Activated naive CD8-positive, alpha-beta T cell treated with anti-CD3 and anti-CD28 coated beads, Interleukin-2, amount 10 ng/mL, durations not matched to agents 7 days and 5 days (primary cell): ENCODE measurements at places on chromosomes 4 and X.

DNA sequence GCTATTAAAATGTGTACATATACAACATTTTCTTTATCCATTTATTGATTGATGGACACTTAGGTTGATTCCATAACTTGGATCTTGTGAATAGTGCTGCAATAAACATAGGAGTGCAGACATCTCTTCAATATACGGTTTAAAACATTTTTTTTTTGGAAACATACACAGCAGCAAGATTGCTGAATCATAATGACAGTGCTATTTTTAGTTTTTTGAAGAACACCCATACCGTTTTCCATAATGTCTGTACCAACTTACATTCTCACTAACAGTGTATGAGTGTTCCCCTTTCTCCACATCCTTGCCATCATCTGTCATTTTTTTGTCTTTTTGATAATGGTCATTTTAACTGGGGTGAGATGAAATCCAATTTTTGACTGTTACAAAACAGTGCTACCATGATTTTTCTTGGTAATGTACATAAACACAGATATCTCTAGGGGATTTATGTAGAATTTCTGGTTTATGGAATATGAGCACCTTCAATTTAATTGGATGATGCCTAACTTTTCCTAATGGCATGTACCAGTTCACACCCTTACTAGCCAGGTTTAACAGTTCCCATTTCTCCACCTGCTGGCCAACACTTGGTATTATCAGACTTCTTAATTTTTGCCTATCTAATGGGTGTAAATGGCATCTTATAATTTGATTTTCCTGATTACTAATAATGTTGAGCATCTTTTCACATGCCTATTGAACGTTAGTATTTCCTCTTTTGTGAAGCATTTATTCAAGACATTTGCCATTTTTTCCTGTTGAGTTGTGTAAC lies 21.0 kb upstream of the TMSB15B start:
- DNase-seq = no peak
- no peak overlapping the region for H3K27ac ChIP-seq
- peaks cover 4% of the 10 kb centered on the region for H3K36me3 ChIP-seq
- H3K4me1 ChIP-seq = peaks cover 19% of the 10 kb centered on the region

- H3K4me1 ChIP-seq = peaks cover 33% of the 10 kb centered on the region
- no peak for DNase-seq
- H3K27me3 ChIP-seq = no peaks in the 10 kb centered on the region
- H3K27ac ChIP-seq = no peak overlapping the region
- H3K4me3 ChIP-seq = no peak overlapping the region
- H3K36me3 ChIP-seq = peaks cover 12% of the 10 kb centered on the region
Measured at GRCh38 chr4:152106781-152107321, 346.0 kb upstream of the GATB start.

- H3K4me3 ChIP-seq = no peak overlapping the region
- H3K36me3 ChIP-seq = no peaks in the 10 kb centered on the region
- no peak overlapping the region for H3K27ac ChIP-seq
Measured at GRCh38 chr4:175447016-175447415, 365.0 kb downstream of the GPM6A start.

DNA sequence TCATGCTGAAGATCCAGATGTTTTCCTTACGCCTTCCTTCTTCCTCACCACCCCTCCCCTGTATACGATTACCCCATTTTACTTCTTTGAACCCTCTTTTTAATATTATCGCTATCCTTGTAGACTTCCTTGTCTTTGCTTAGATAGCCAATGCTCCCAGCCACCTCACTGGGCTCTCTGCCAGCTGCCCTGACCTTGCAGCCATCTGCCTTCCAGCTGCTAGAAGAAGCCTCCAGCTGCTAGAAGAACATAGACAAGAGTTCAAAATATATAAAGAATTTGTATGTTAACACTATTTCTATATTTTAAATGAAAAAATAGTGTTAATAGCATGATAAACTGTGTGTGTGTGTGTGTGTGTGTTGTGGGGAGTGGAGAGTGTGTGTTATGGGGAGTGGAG lies 374.7 kb downstream of the ANKRD50 start:
- H3K27me3 ChIP-seq = peaks cover 4% of the 10 kb centered on the region
- H3K4me1 ChIP-seq = no peaks in the 10 kb centered on the region
- H3K4me3 ChIP-seq = no peak overlapping the region
- DNase-seq = no peak

- peaks cover 5% of the 10 kb centered on the region for H3K4me1 ChIP-seq
- no peak overlapping the region for H3K27ac ChIP-seq
- peaks cover 2% of the 10 kb centered on the region for H3K36me3 ChIP-seq
- DNase-seq = no peak
- no peak overlapping the region for H3K4me3 ChIP-seq
Measured at GRCh38 chr4:15695240-15695699, 7.6 kb upstream of the BST1 start.

- H3K27me3 ChIP-seq = no peaks in the 10 kb centered on the region
- no peak overlapping the region for H3K27ac ChIP-seq
- no peak overlapping the region for H3K4me3 ChIP-seq
- H3K4me1 ChIP-seq = peaks cover 9% of the 10 kb centered on the region
- H3K36me3 ChIP-seq = no peaks in the 10 kb centered on the region
Measured at GRCh38 chrX:17566740-17567139, 170.6 kb upstream of the SCML1 start.

DNA sequence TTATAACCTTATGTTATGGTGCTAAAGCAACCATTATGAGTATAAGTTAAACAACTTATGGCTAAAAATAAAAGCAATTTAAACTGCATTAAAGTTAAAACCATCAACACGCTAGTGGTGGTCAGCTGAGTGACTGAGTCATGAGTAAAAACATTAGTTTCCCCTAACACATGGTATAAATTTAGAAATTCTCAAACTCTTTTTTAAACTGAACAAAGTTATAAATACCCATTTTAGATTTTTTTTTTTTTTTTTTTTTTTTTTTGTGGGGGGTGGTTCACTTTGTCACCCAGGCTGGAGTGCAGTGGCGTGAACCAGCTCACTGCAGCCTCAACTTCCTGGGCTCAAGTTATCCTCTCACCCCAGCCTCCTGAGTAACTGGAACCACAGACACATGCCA lies 5.4 kb upstream of the BBS7 start:
- no peak overlapping the region for H3K4me3 ChIP-seq
- peaks cover 39% of the 10 kb centered on the region for H3K27me3 ChIP-seq
- H3K27ac ChIP-seq = no peak overlapping the region

DNA sequence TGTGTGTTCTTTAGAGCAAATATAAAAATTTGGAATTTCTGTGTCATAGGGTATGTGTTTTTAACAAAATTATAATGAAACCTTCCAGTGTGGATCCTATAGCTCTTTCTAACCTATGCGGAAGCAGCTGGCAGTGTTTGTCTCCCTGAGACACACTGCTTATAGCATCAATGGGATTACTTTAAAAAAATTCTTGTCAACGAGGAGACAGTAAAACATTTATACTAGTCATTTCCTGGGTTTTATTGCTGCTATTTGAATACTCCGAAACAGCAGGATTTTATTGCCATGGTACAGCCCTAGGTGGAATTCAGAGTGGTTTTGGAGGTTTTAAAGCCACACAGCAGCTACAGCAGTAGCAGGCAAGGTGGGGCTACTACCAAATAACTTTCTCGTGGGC lies 145.1 kb upstream of the IL1RAPL2 start:
- no peak overlapping the region for H3K27ac ChIP-seq
- H3K36me3 ChIP-seq = no peaks in the 10 kb centered on the region
- H3K4me3 ChIP-seq = no peak overlapping the region
- H3K27me3 ChIP-seq = peaks cover 3% of the 10 kb centered on the region

- H3K4me3 ChIP-seq = no peak overlapping the region
- no peaks in the 10 kb centered on the region for H3K36me3 ChIP-seq
Measured at GRCh38 chrX:95754411-95754810, 930.2 kb upstream of the DIAPH2 start.

GRCh38 chr4:15159477-15160019 lies 157.3 kb downstream of the CPEB2 start:
- no peak overlapping the region for H3K27ac ChIP-seq
- no peak for DNase-seq
- no peak overlapping the region for H3K4me3 ChIP-seq
- H3K27me3 ChIP-seq = peaks cover 3% of the 10 kb centered on the region
- H3K4me1 ChIP-seq = no peaks in the 10 kb centered on the region

- no peak overlapping the region for H3K27ac ChIP-seq
- DNase-seq = no peak
- H3K36me3 ChIP-seq = peaks cover 28% of the 10 kb centered on the region
- H3K4me3 ChIP-seq = no peak overlapping the region
Measured at GRCh38 chr4:48093991-48094416, 40.0 kb downstream of the TXK start.

GRCh38 chr4:150619042-150619441 lies 37.1 kb downstream of the MAB21L2 start:
- DNase-seq = no peak
- H3K27me3 ChIP-seq = no peaks in the 10 kb centered on the region
- H3K27ac ChIP-seq = no peak overlapping the region
- H3K36me3 ChIP-seq = peaks cover 11% of the 10 kb centered on the region
- no peaks in the 10 kb centered on the region for H3K4me1 ChIP-seq

- no peak for DNase-seq
- H3K27ac ChIP-seq = no peak overlapping the region
- H3K36me3 ChIP-seq = peaks cover 4% of the 10 kb centered on the region
- H3K4me1 ChIP-seq = peaks cover 31% of the 10 kb centered on the region
- H3K4me3 ChIP-seq = no peak overlapping the region
Measured at GRCh38 chr4:7651461-7651921, 216.8 kb upstream of the PSAPL1 start.

- H3K36me3 ChIP-seq = peaks cover 1% of the 10 kb centered on the region
- no peak overlapping the region for H3K27ac ChIP-seq
- peaks cover 49% of the 10 kb centered on the region for H3K27me3 ChIP-seq
- DNase-seq = no peak
Measured at GRCh38 chr4:104486716-104487504, 7.8 kb downstream of the CXXC4 start.
